ENCODE measurements at places on chromosomes 12 and 14.

DNA sequence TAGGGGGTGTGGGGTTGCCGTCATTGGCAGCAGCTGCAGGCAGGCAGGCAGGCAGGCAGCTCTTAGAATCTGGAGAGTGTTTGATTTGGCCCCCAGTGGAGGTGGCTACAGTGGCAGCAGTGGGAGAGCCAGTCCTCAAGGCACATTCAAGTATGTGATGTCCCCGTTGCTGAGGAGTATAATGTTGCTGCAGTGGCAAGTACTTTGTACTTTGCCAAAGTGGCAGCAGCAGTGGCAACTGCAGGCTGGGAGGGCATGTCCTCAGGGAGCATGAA, 147.1 kb downstream of the PAPOLA start:
- no peak for DNase-seq

DNA sequence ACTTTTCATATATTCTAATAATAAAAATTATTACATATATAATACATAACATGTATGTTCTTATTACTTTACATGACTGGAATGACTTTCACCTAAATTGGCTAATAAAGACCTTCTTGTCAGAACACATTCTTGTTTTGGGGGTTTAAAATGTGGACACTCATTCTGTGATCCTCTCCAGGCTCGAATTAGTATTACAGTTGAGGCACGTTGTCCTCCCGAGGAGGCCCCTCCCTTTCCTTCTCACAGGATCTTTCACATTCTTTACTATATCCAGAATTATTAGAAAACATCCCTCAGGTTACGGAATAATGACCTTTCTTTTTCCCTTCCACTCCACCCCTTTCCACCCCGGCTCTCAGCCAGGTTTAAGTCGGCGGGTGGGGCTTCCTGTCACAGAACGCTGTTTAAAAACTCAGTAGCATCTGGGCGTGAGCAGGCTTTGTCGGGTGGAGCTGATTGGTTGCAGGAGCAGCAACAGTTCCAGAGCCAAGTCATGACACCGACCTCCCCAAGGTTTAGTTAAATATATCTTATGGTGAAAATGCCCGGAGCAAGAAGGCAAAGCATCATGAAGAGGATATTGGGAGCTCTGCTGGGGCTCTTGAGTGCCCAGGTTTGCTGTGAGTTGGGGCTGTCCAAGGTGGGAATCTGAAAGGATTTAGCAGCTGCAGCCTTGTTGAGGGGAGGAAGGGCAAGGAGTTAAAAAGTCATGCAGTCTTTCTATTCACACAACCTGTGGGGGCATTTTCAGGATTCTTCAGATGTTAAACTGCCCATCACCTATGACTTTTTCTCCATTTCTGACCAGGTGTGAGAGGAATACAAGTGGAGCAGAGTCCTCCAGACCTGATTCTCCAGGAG, 396.7 kb upstream of the OR4E1 start:
- DNase-seq = no peak

GRCh38 chr12:3285570-3285969, 205.4 kb upstream of the PRMT8 start:
- no peak for DNase-seq

- DNase-seq = no peak
Observed at GRCh38 chr14:52690983-52691760, 4.2 kb downstream of the ERO1A start.

GRCh38 chr12:99427104-99427503, 220.4 kb upstream of the GARIN6 start:
- DNase-seq = no peak

DNA sequence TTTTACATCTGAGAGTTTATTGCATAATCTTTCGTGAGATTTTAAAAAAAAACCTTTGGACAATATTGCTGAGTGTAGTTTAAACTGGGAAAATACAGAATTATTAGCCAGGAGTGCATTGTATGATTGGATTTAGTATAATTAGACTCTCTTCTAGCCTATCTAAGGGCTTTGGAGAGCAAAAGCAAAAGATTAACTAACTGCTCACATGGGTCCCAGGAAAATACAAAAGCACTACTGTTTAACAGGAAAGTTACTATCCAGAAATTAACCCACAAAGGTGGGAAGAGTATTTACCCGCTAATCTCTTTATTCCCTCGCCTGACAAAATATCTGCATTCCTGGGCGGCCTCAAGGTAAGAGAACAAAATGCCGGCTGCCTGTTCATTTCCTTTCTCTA, 309.5 kb downstream of the ATXN7L3B start:
- DNase-seq = no peak

- no peak for DNase-seq
Observed at GRCh38 chr14:54895683-54896082, 6.9 kb downstream of the GCH1 start.

GRCh38 chr12:107650977-107651376, 34.6 kb upstream of the PWP1 start:
- no peak for DNase-seq

DNA sequence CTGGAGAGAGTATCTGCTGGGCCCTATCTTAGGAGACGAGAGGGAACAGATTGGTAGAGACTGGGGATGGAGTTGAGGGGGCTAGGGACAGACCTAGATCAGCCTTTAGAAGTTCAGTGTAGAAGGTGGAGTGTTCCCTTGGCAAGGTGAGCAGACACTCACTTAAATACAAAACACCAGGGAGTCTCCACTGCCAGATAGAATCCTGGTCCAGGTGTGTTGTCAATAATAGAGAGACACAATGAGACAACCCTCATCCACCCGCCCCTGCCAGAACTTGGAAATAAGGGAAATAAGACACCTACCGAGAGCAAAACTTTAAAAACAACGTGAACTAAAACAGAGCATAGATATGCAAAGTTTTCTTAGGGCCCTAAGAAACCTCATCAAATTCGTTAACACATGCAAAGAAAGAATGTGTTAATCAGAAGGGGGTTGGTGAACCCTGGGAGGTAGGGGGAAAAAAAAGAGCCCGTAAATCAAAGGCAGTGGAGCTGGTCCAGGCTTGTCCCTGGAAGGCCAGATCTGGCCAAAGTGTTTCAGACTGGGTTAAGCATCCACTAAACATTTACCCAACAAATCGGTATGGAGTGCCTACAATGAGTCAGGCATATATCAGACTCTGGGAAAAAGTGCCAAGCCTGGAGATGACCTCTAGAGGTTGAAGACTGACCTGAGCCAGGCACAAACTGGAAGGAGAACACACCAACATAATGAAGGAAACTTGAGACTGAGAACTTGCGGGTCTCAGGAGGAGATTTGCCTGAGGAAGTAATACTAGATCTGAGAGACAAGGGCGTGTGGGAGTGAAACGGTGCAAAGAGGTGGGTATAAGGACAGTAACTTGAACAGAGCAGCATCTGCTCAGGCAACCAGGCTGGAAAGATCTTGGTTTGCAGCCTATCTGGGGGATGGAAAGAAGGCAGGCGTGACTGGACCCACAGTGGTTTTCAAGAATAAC, 37.0 kb upstream of the OTX2 start:
- no peak for DNase-seq

- DNase-seq = peak; percentile 2
Observed at GRCh38 chr12:69415471-69416275, 54.5 kb upstream of the FRS2 start.

DNA sequence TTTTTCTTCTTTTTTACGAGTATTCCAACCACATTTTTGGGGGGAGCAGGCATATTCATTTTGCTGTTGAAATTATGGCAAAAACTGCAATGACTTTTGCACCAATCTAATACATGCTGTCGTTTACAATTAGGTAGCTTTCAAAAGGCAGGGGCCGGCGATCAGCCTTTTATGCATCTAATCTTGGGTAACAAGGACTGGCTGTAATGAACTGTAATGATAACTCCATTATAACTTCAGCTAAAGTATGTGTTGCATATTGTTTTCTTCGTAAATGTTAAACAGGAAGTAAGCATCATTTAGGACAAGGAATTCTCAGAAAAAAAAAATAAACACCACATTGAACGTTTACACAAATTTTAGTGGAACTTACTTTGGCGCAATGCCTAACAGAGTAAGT, 30.3 kb upstream of the KLRF1 start:
- no peak for DNase-seq

- no peak for DNase-seq
Observed at GRCh38 chr12:14936224-14936861, 2.0 kb downstream of the ERP27 start.

- peak; percentile 58 for DNase-seq
Observed at GRCh38 chr12:108757856-108758255, 26.5 kb upstream of the CORO1C start.

GRCh38 chr14:90968025-90968424, 92.4 kb downstream of the RPS6KA5 start:
- no peak for DNase-seq

DNA sequence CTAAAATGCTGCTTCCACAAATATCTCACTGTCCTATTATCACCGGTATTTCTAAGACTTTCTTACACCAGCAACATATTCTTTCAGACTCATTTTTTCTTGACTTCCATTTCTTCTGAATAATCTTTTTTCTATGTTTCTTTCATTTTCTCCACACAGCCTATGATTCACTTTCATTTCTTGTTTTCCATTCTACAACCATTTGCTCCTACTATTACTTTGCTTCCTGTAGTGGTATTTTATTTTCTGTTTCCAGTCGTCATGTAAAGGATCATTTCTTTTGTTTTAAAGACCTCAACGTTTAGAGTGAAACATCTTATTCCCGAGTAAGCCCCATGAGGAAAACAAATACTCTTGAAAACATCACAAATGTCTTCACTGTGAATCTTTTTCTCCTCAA, 182.2 kb upstream of the MDGA2 start:
- DNase-seq = no peak

- DNase-seq = no peak
Observed at GRCh38 chr12:125221602-125222001, 156.4 kb downstream of the AACS start.

- no peak for DNase-seq
Observed at GRCh38 chr12:109739747-109740693, 26.4 kb downstream of the FAM222A start.

DNA sequence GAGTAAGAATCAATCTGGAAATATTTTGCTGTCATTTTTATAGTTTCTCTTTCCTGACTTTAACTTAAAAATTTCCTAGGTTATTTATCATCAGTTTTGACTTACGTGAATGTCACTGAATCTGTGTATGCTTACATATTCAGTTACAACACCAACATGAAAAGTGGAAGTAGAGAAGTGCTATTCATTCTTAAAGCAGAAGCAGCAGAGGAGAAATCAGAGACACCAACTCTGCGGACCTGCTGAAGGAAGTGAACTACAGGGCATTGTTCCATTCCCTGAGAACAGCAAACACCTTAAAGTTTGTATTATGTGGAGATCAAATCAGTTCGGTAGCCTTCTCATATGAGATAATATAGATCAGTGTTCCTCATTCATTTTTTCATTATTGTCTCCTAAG, 34.1 kb downstream of the RAD51B start:
- DNase-seq = no peak

DNA sequence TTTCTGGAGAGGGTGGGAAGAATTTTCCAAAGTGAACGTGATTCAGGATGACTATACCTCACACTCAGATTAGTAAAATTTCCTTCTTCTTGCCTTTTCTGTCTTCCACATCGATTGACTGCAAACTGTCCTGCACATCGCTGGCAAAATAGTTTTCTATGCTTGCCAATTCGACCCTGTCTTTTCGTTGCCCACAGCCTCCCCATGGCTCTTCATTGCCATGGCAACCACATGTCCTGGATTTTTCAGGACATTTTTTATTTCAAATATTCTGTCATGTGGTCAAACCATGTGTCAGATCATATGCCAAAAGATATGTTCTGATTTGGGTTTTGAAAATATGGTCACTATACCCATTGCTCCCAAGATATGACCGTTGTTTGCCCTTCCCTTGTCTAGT, 46.9 kb upstream of the OTX2 start:
- DNase-seq = no peak

DNA sequence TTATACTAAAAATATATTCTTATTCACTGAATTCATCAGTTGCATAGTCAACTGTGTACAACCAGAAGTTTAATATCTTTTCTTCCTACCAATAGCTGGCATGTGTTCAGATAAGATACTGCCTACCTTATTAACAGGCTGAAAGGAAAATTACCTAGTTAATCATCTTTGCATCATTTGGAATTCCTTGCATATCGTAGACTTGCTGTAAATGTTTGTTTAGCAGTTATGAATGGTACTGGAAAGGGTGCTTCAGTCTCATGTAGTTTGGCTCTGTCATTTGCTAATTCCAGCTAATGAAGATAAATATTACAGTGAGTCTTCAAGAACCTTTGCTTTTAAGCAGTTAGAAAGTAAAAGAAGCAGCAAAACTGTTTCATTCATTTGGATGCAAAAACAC, 84.4 kb downstream of the PPHLN1 start:
- no peak for DNase-seq

GRCh38 chr12:109296431-109296830, 12.7 kb downstream of the FOXN4 start:
- no peak for DNase-seq

- no peak for DNase-seq
Observed at GRCh38 chr12:102365365-102365764, 115.0 kb downstream of the IGF1 start.

- DNase-seq = no peak
Observed at GRCh38 chr14:23409475-23409874, 1.4 kb upstream of the MYH6 start.

GRCh38 chr14:62768753-62769152, 276.5 kb downstream of the KCNH5 start:
- DNase-seq = no peak

GRCh38 chr12:32047357-32048212, 59.1 kb upstream of the BICD1 start:
- DNase-seq = no peak

- peak; percentile 91 for DNase-seq
Observed at GRCh38 chr14:55454264-55455002, 14.0 kb upstream of the TBPL2 start.

- DNase-seq = peak; percentile 56
Observed at GRCh38 chr12:2239381-2239871, 186.6 kb downstream of the CACNA1C start.

- no peak for DNase-seq
Observed at GRCh38 chr12:114623737-114624136, 60.2 kb downstream of the TBX3 start.

DNA sequence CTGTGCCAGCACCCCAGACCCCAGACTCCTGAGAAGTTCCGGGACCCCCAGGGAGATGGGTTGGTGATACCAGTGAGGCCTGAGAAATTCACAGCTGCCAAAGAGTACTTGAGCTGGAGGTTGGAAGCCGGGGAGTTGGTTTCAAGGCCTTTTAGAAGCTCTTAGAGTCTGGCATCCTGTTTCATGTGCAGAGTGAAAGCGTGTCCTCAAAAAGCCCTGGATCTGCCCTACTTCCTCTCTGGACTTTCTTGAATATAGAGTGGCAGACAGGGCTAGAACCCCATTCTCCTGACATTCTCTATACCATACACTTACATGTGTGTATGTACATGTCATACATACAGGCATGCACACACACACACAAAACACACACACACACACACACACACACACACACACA, 31.3 kb upstream of the PPM1A start:
- no peak for DNase-seq

- DNase-seq = no peak
Observed at GRCh38 chr12:132247718-132248452, 81.5 kb downstream of the GALNT9 start.

DNA sequence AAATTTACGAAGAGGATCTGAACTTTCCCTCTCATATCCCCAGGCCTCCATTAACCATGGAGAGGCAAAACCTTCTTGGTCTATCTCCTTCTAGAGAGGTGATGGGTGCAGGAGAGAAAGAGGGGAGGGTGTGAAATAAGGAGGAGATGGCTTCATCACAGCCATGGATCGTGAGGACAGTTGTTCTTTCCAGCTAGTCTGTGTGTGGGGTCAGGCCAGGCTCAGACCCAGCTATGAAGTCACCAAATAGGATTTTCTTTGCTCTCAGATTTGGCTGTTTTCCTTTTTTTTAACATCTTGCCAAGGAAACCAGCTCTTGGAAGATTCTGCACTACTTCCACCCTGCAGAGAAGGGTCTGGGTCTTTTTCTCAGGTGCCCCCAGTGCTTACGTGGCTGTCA, 64.9 kb upstream of the FAM181A start:
- no peak for DNase-seq

Data from NCI-H1694 (cell line).